ENCODE measurements at places on chromosomes 7 and 10.

DNA sequence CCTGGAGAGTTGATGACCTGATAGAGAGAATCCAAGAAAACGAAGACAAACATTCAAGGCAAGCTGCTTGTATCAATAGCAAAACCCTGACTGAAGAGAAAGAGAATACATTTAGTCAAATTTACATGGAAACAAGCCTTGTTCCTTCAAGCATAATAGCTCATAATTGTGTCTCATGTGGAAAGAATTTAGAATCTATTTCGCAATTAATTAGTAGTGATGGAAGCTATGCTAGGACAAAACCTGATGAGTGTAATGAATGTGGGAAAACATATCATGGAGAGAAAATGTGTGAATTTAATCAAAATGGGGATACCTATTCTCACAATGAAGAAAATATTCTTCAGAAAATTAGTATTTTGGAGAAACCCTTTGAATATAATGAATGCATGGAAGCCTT is 18.0 kb downstream of the RBAK start:
- no peak for DNase-seq

- no peak for DNase-seq
Measured at GRCh38 chr7:141097430-141097829, 23.6 kb downstream of the TMEM178B start.

DNA sequence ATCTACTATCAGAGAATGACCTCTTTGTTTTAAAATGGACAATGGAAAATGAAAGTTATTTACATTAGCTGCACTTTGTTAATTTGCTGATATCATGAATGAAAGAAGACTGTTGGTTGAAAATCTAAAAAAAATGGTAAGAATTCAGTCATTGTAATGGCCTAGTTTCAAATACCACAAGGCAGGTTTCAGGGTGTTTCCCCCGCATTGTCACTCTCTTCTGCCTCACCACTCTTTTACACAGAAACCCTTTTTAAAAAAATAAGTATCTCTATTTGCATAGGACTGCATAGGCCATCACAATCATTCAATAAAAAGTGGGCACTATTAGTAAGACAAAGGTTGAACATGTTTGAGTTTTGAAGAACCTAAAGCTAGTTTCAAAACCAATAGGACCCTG is 737.1 kb downstream of the INHBA start:
- no peak for DNase-seq

DNA sequence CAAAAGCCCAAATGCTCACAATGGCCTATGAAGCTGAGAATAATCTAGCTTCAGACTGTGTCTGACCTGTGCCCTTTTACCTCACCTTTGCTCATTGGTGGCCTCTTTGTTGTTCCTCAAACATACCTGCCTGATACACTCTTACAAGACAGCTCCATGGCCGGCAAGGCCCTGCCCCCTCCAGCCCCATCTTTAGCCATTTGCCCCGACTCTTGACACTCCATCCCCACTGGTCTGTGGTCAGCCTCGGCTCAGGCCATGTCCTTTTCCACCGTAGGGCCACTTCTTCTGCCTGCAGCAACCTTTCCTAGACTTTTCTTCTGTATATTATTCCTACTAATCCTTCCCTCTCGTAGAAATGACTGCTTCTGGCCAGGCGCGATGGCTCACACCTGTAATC is 265.2 kb downstream of the RPS24 start:
- DNase-seq = no peak

DNA sequence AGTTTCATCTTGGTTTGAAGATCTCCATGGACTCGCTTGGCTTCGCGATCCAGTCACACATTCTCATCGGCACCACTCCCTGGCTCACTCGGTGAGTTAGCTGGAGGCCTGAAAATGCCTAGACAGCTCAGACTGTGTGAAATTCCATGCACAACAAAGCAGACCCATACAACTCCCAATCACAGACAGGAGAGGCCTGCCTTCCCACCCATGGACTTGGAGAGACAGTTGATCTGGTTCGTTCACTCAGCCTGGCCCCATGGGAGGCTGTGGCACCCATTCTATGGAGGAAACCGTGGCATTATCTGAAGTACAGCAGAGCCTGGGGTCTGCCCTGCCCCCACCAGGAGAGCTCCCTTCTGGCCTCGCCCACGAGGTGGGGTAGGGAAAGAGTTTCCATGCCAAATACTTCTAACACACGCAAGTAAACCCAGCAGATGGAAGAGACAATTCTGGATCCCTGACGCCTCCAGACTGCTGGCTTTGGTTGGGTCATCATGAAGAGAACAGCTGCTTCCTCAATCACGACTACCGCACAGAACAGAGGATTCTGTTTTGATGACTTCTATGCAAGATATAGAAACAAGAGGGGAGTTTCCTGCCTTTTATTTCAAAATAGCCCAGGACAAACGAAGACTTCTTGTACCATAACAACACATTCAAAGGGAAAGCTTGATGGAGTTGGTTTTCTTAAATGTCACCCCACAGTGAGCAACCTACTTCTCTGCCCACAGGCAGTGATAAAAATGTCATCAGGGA is 15.9 kb downstream of the FAM53B start:
- DNase-seq = no peak

- no peak for DNase-seq
Measured at GRCh38 chr7:140349144-140349771, 49.1 kb downstream of the SLC37A3 start.

GRCh38 chr7:19491371-19491770 is 217.5 kb downstream of the POLR1F start:
- no peak for DNase-seq

GRCh38 chr10:128289621-128290020 is 163.4 kb upstream of the MKI67 start:
- DNase-seq = no peak

DNA sequence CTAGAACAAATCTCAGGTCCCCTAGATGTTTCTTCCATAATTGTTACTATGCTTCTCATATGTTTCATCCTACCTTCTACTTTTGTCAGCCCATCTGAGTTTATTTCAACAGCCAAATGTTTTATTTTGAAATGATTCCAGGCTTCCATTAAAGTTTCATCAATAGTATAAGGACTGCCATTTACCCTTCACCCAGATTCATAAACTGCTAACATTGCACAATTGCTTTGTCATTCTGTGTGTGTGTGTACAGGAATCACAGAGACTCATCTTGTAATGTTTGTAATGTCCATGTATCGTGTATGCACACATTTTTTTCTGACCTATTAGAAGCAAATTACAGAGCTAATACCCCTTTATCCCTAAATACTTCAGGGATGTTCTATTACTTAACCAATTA is 25.5 kb downstream of the MMRN2 start:
- DNase-seq = no peak

- DNase-seq = no peak
Measured at GRCh38 chr7:25777969-25778708, 373.9 kb upstream of the NFE2L3 start.

DNA sequence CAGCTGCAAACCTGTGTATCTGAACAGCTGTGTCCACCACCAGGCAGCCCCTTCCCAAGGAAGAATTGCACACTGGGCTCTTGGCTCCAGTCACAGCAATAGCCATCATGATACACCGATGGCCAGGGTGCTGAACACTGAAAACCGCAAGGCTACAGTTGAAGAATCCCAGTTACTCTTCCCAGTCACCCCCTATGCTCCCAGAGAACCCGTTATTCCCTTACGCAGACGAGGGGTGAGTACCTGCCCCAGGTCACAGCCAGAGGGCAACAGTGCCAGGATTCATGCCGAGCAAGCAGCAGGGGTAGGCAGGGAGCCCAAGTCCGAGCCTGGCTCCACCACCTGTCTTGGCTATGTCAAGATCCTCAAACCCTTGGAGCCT is 57.8 kb downstream of the RASGEF1A start:
- no peak for DNase-seq

DNA sequence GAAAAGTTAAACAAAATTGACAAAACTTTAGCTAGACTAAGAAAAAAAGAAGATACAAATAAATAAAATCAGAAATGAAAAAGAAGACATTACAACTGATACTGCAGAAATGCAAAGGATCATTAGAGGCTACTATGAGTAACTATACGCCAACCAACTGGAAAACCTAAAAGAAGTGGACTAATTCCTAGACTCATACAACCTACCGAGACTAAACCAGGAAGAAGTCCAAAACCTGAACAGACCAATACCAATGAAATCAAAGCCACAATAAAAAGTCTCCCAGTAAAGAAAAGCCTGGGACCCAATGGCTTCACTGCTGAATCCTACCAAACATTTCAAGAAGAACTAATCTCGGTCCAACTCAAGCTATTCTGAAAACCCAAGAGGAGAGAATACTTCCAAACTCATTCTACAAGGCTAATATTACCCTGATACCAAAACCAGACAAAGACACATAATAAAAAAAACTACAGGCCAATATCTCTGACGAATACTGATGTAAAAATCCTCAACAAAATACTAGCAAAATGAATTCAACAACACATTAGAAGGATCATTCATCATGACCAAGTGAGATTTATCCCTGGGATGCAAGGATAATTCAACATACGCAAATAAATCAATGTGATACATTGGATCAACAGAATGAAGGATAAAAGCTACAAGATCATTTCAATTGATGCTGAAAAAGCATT is 20.3 kb downstream of the ELAPOR2 start:
- DNase-seq = no peak

Data from NCI-H446 treated with DMSO at 0.1 percent for 48 hours (cell line).